ENCODE measurements at places on chromosomes 12 and 14.

- DNase-seq: no peak
Observed at GRCh38 chr12:53755893-53756292, 4.1 kb upstream of the CISTR start.

DNA sequence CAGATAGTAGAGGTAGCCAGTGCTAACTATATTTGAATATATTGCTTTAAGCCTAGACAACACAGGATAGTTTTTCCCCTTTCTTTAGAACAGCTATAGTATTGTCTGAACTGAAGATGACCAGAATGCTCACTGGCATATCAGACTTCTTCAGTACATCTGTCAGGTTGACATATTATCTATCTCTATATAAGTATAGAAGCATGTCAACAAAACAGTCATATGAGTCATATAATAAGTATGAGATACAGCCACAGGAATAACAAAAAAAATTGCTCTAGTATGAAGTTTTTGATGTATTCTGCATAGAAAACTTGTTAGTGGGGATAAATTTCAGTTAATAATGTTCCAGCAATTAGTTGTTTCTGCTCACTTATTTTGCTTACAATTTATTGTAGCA is 767.7 kb downstream of the LRFN5 start:
- DNase-seq: no peak

- no peak for DNase-seq
Observed at GRCh38 chr12:28248555-28249145, 58.4 kb downstream of the CCDC91 start.

GRCh38 chr12:93387780-93388179 is 10.1 kb downstream of the NUDT4 start:
- DNase-seq: no peak

- no peak for DNase-seq
Observed at GRCh38 chr12:121637231-121637914, 11.0 kb downstream of the ORAI1 start.

GRCh38 chr12:12126551-12126950 is 55.8 kb downstream of the BCL2L14 start:
- DNase-seq: no peak

DNA sequence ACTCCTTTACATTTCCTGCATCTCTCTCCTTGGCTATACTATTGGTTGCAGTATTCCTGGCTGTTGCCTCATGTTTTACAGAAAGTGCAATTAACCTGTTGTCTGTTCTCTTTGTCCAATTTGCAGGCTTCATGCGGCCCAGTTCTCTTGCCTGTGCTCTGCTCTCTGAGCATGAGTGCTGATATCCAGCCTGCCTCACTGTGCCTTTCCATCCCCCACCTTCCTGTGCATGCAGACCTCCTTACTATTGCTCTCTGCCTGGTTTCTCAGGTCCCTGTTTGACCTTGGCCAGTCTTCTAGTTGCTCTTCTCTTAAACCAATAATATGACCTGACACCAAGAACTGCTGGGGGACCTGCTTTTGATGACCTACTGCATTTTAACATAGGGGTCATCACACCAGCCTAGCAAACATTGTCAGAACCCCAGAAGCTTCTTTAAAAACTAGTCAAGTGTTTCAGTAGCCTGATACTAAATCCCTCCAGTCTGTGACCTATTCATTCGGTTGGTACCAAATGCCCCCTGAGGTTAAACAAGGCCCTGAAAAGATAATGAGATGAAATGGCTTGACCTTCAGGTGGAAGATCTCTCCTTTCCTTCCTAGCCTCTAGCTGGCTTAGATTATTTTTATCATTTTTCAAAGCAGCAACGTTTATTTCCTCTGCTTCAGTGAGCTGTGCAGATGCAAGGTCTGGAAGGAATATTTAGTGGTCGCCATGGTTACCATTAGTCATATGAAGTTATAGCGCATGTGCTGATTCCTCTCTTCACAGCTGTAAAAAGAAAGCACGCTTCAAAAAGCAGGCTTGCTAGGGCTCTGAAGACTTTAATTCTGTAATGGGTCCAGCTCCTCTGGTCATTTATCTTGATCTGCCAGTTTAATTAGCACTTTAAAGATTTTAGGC is 216.5 kb downstream of the PHLDA1 start:
- DNase-seq: no peak

- DNase-seq: no peak
Observed at GRCh38 chr12:62784576-62784975, 150.4 kb downstream of the PPM1H start.

DNA sequence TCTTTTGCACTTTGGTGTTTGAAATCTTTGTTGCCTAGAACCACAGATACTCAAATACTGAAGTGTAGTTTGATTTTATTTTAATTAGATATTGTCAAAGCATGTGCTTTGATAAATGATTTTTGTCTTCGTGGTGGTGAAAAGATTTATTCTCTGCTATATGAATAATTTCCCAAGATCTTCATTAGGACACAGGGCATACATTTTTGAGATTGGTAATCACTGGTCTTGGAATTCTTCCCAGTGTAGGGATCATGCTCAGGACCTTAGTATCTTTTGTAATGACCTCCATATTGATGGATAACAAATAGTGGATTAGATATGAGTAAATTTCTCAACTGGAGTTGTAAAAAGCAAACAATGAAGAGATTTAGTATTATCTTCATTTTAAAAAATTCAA is 28.2 kb downstream of the TBK1 start:
- no peak for DNase-seq

- no peak for DNase-seq
Observed at GRCh38 chr14:92933481-92933880, 10.5 kb downstream of the CHGA start.

DNA sequence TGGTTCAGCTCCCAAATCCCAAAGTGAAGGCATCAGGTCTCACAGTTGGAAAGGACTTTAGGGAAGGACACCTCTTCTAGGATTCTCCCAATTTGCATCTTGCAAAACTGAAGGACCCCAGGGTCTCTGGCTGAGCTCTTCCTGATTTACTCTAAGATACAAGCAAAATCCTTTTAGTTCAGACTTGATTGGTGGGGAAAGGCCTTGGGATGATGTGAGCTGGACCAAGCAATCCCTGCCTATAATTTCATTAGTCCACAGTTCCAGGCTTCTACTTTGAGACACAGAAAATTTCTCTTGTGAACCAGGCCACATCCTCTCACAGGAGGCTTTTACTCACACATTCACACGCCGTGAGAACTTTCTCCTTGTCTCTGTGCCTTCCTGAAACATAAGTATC is 23.6 kb upstream of the VWF start:
- no peak for DNase-seq

DNA sequence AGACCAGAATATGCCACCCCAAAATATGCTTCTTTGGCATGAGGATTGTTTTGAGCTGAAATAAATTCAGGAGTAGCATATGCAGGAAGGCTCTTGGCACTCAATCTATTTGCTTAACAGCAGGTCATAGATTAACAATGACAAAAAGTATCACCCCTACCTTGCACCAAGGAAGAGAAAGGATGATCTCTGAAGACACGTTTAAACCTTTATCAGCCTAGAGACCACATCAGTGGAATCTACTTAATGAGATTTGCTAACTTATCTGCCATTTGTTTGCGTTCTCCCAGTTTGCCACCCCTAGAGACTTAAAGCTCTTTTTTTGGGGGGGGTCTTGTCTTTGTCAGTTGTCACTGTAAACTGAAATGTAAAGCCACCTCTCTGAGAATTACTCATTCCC is 1278.7 kb upstream of the USP15 start:
- DNase-seq: no peak

- no peak for DNase-seq
Observed at GRCh38 chr14:64601571-64601970, 51.8 kb downstream of the PPP1R36 start.

- DNase-seq: no peak
Observed at GRCh38 chr12:47035484-47035883, 43.9 kb upstream of the PCED1B start.

GRCh38 chr12:87302126-87302745 is 727.0 kb downstream of the C12orf50 start:
- no peak for DNase-seq

DNA sequence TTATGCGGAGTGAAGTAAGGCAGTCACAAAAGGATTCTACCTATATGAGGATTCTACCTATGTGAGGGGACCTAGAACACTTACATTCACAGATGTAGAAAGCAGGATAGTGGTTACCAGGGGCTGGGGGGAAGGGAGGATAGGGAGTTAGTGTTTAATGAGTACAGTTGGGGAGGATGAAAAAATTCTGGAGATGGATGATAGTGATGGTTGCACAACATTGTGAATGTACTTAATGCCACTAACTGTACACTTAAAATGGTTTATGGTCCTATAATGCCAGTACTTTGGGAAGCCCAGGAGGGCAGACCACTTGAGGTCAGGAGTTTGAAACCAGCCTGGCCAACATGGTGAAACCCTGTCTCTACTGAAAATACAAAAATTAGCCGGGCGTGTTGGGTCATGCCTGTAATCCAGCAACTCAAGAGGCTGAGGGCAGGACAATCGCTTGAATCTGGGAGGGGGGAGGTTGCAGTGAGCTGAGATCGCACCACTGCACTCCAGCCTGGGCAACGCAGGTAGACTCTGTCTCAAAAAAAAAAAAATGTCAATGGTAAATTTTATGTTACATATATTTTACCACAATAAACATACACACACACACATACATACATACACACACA is 25.4 kb downstream of the SVOP start:
- no peak for DNase-seq

DNA sequence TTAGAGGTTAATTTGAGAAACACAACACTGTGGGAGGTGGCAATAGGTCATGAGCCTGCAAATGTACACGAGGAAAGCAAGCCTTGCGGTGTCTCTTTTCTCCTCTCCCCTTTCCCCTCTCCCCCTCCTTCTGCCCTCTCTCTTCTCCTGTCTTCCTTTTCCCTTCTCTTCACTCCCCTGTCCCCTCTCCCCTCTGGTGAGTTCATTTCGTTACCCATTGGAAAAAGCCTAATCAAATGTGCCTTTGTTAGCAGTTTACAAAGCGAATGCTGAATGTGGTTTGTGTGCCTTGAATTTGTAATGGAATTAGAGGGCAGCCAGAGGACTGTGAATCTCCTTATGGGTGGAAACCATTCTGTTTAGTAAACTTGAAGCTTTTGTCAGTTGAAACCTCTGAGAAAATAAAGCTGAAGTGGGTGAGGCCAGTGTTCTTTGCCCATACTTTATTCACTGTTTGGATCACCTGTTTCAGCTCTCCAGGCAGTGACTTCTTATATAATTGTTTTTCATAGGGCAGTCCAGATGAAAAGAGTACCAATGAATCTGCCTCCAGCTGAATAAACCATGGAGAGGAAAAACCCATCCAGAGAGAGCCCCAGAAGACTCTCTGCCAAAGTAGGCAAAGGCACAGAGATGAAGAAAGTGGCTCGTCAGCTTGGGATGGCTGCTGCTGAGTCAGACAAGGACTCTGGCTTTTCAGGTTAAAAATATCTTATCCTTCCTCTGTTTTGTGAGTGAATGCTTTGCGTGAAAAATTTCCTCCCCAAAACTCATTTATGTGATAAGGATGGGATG is 7.3 kb downstream of the CIPC start:
- no peak for DNase-seq

DNA sequence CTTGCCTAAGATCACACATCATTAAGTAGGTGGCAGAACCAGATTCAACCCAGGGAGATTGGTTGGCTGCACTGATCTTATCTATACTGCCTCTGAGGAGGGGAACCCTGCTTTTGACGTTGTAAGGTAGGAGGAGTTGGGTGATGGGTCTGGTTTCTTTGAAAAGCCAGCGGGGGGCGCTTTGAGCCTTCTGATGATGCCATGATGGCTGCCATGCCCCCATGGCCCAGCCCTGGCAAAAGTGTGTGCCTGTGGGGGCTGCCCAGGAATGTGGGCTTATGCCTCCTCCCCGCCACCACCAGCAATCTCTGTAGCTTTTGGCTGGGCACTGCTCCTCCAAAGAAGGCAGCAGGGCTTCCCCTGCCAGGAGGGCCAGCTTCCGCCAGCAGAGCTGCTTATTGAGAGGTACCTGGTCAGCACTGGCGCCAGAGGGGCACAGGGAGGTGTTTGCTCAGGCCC is 224.3 kb downstream of the SLC41A2 start:
- no peak for DNase-seq

DNA sequence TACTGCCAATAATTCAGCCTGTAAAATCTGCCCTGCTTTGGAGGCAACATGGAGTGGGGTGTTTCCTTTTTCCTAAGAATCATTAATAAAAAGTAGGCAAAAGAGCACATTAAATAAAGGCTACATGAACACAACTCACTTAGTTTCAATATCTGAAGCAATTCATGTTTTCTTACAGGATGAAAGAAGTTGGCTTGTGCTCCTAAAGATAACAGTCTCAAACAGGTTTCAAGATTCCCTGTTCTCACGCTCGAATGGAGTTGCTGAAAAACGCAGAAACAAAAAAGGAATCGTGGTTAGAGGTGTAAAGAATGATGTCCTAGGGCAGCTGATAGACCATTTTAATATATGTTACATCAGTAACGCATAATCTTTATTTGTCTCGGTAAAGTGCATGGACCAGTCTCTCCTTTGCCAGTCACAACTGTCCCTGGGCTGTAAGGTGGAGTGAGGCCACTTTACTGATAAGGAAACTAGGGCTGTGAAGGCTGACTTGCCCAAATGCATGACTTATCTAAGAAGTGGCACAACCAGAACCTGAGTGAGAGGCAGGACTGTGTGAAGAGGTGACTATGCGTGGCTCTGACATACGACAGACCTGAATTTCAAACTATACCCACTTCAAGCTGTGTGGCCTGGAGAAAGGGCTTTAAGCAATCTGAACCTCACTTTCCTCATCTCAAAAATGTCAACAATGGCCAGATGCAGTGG is 12.6 kb downstream of the GIT2 start:
- no peak for DNase-seq

- DNase-seq: no peak
Observed at GRCh38 chr12:82015623-82016347, 256.6 kb upstream of the PPFIA2 start.

DNA sequence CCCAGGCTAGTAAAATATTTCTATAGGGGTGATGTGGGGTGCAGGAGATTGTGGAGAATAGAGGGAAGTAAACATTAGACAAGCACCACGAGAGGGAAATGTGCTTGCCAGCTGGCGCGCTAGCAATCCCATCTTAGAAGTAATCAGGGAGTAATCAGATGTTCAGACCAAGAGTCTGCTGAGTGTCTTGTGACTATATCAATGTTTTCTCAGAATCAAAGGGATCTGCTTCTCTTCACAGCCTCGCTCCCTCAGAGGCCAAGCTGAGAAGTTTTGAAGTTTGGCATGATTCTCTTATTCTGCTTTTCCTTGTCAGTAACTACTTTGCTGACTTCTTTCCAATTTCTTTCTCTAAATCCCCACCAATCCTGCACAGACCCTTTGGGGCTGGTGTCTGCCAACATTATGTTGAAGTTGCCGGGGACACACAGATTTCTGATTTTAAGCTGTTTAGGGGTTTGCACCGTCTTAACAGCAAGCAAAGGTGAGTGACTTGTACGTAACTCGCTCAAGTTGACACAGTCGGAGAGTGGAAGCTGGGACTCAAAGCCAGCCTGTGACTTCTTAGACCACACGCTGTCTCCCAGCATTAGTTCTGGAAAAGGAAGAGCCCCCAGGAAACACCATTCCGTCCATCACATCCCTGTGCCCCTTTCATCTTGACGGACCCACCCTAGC is 22.0 kb upstream of the TSPAN9 start:
- DNase-seq: no peak

Data from NCI-H748 treated with DMSO at 0.1 percent for 48 hours (cell line).